Chondrocyte (in vitro differentiated cells): ENCODE measurements at places on chromosomes 4 and X. TPM values are rescaled to one million over a fixed set of nuclear protein-coding genes. Genes with fewer than 3 reads are reported as not detected.

DNA sequence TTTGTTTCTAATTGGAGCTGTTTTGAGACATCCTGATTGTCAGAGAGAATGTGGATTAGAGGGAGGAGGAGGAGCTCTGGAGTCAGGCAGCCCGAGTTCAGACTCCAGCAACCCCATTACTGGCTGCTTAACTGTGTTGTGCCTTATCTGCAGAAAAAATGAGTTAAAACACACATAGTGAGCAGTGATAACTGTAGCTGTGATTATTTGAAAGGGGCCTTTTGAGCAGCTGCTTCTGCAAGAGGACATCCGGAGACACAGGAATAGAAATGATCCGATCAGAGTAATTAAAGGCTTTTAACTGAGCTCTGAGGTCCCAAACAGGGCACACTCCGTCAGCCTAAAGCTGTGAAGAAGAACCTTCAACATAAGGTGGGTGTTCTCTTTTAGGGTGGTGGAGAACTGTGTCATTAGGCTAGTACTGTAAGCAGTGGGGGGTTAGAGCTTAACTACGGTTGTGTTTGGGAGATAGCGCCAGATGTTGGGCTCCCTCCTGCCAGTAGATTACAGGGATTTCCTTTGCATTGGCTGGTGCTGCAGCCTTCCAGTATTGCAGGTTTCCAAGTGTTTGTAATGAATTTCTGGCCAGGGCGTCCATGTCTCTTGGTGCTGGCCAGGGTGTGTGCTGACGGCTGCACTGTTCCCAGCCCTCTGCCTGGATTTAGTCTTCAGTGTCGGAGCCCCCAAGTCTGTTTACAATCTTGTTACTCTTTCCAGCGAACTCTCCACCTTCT lies 24.3 kb downstream of the ADD1 start:
- H3K4me1 ChIP-seq, result peaks cover 68% of the 10 kb centered on the region
- no peaks in the 10 kb centered on the region for H3K36me3 ChIP-seq
- H3K4me3 ChIP-seq, result no peak overlapping the region
- no peak for DNase-seq
- H3K27ac ChIP-seq, result peak overlapping the region; percentile 28
- no peaks in the 10 kb centered on the region for H3K27me3 ChIP-seq

DNA sequence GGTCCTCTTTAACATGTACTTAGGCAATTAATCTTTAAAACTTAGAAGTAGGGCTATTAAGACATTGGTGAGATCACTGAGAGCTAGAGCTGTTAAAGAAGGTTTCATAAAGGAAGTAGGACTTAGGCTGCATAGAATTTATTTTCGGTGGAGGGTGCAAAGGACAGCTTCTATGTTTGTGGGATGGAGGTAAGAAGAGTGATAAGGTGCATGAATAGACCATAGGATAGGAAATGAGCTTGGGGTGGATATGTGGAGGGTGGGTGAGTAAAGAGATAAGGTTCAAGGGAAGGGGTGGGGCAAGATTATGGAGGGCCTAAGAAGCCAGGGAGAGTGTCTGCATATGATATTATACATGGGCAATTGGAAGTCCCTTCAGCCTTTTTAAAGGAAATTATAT lies 15.9 kb downstream of the RTL9 start:
- H3K4me1 ChIP-seq, result peaks cover 21% of the 10 kb centered on the region
- no peaks in the 10 kb centered on the region for H3K27me3 ChIP-seq
- no peak overlapping the region for H3K4me3 ChIP-seq
- peaks cover 2% of the 10 kb centered on the region for H3K36me3 ChIP-seq
- H3K27ac ChIP-seq, result no peak overlapping the region

SH3BGRL gene
- total RNA-seq, result 104 to 162 TPM (median 152 TPM) in 3 replicates

GRCh38 chr4:3491681-3492405 lies 28.7 kb downstream of the DOK7 start:
- DNase-seq, result no peak
- H3K27ac ChIP-seq, result no peak overlapping the region
- no peak overlapping the region for H3K4me3 ChIP-seq
- peaks cover 13% of the 10 kb centered on the region for H3K27me3 ChIP-seq
- H3K4me1 ChIP-seq, result peaks cover 3% of the 10 kb centered on the region

DNA sequence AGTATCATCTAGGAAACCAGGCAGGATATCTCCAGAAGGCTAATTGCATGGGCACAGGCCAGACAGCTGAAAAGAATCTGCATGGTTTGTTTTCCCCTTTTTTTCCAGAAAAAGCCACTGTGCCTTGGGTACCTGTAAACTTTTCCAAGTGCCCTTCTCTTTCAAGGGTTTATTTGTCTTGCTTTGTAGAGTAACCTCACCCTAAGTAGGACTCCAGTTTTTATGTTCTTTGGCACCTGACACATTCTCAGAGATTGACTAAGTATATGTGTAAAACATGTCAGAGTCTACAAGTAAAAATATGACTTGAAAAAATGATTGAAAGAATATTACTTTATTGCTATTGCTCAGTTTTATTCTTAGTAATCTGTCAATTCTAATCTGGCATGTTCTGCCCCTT lies 70.7 kb upstream of the TEX13C start:
- no peak overlapping the region for H3K27ac ChIP-seq
- H3K4me3 ChIP-seq, result no peak overlapping the region
- H3K4me1 ChIP-seq, result no peaks in the 10 kb centered on the region
- H3K36me3 ChIP-seq, result no peaks in the 10 kb centered on the region

CPLX1 gene
- not detected in 3 replicates for total RNA-seq

DNA sequence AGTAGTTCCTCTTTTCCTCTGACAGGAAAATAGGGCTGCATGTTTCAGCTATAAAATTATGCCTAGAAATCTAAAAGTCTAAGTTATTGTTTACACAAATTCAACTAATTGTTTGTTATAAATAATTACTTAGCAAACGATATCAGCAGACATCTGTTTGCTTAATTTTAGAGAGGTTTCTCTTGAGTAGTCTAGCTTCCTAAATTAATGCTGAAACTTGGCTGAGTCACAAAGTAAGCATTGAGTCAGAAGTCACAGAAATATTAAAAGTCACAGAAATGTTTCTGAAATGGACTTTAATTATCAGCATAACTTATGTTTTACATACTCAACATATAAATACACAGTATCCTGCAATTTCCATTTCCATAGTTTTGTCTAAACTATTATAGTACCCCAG lies 1044.0 kb downstream of the CCSER1 start:
- H3K27ac ChIP-seq, result no peak overlapping the region
- no peak for DNase-seq
- H3K4me3 ChIP-seq, result no peak overlapping the region
- peaks cover 9% of the 10 kb centered on the region for H3K4me1 ChIP-seq
- no peaks in the 10 kb centered on the region for H3K36me3 ChIP-seq
- no peaks in the 10 kb centered on the region for H3K27me3 ChIP-seq

DNA sequence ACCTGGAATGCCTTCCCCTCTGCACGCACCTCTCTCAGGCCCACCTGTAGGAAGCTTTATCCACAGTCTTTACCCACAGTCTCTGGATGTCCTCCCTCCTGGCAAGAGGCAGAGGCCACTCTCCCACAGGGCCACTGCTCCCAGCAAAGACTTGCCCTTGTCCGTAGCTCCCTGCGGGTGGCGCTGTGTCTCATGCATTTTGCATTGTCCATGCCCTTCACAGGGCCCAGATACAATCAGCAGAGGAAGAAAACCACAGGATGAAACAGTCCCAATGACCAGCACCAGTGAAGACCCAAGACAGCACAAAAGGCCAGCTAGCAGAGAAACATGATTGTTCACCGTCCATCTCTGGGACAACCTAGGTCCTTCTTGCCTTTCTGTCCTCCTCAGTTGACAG lies 2.1 kb upstream of the NSG1 start:
- H3K4me1 ChIP-seq, result peaks cover 11% of the 10 kb centered on the region
- H3K27ac ChIP-seq, result no peak overlapping the region
- H3K36me3 ChIP-seq, result peaks cover 2% of the 10 kb centered on the region
- H3K4me3 ChIP-seq, result no peak overlapping the region

F9 gene
- not detected in 3 replicates for total RNA-seq

DNA sequence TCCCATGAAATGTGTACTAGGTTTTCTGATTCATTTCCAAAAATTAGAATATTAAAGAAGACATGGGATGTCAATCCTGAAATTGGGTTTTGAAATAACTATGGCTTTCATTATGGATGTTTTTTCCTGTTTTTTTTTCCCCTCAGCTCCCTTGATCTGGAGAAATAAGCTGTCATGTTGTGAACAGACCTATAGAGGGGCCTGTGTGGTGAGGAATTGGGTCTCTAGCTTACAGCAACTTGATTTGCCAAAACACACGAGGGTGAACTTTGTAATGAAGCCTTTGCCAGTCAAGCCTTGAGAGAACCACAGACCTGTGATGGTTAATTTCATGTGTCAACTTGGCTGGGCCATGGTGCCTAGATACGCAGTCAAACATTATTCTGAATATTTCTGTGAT lies 2413.6 kb downstream of the PCDH7 start:
- peaks cover 11% of the 10 kb centered on the region for H3K4me1 ChIP-seq
- H3K27ac ChIP-seq, result no peak overlapping the region
- no peaks in the 10 kb centered on the region for H3K36me3 ChIP-seq
- no peak overlapping the region for H3K4me3 ChIP-seq
- DNase-seq, result no peak
- no peaks in the 10 kb centered on the region for H3K27me3 ChIP-seq

- H3K36me3 ChIP-seq, result no peaks in the 10 kb centered on the region
- H3K27me3 ChIP-seq, result peaks cover 16% of the 10 kb centered on the region
- H3K4me1 ChIP-seq, result peaks cover 5% of the 10 kb centered on the region
Measured at GRCh38 chr4:41452484-41453225, 85.3 kb upstream of the LIMCH1 start.

DNA sequence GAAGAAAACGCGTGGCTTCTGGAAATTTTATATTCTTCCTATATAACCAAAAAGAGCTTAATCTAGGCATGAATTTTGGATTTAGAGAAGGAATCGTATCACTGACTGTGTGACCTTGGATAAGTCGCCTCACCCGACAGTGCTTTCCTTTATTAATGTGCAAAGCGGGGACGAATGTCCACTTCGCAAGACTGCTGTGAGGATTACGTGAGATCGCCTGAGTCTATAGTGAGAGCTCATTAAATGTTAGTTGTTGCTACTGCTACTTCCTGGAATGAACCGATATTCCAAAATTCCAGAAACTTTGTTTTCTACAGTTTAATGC lies 448 bp upstream of the TBC1D8B start:
- H3K4me1 ChIP-seq, result peaks cover 17% of the 10 kb centered on the region
- peak overlapping the region; percentile 91 for H3K4me3 ChIP-seq
- peaks cover 11% of the 10 kb centered on the region for H3K27me3 ChIP-seq

GRCh38 chr4:169660929-169661328 lies 40.6 kb downstream of the CLCN3 start:
- H3K4me1 ChIP-seq, result peaks cover 47% of the 10 kb centered on the region
- H3K36me3 ChIP-seq, result no peaks in the 10 kb centered on the region
- H3K27ac ChIP-seq, result peak overlapping the region; percentile 99
- DNase-seq, result no peak
- peak overlapping the region; percentile 53 for H3K4me3 ChIP-seq
- H3K27me3 ChIP-seq, result no peaks in the 10 kb centered on the region

DNA sequence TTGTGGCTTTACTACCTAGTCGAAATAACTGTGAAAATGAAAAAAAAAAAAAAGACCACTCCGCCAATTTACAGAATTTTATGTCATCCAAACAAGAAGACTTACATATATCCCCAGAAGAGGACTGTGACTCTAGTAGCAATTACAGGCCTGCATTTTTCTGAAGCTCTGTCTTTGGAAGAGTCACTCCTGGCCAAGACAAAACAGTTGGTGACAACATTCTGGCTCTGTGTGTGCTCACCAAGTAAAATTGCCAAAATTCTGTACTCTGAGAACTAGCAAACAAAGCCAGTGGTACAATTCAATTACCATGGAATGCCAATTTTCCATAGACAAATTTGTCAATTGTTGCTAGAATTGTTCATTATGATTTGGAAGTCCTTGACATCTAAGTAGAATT lies 311.1 kb downstream of the PDGFC start:
- no peak for DNase-seq
- no peaks in the 10 kb centered on the region for H3K27me3 ChIP-seq
- no peak overlapping the region for H3K27ac ChIP-seq
- H3K4me3 ChIP-seq, result no peak overlapping the region
- H3K36me3 ChIP-seq, result no peaks in the 10 kb centered on the region

- no peak overlapping the region for H3K4me3 ChIP-seq
- no peaks in the 10 kb centered on the region for H3K4me1 ChIP-seq
- H3K36me3 ChIP-seq, result peaks cover 1% of the 10 kb centered on the region
Measured at GRCh38 chr4:14249226-14249625, 621.7 kb upstream of the BOD1L1 start.

MAGEA1 gene
- not detected in 3 replicates for total RNA-seq

BRS3 gene
- not detected in 3 replicates for total RNA-seq

REELD1 gene
- not detected in 3 replicates for total RNA-seq

- H3K36me3 ChIP-seq, result no peaks in the 10 kb centered on the region
- H3K4me1 ChIP-seq, result no peaks in the 10 kb centered on the region
- DNase-seq, result peak; percentile 74
- peaks cover 13% of the 10 kb centered on the region for H3K27me3 ChIP-seq
Measured at GRCh38 chr4:1495416-1496115, 89.3 kb upstream of the NKX1-1 start.

- no peaks in the 10 kb centered on the region for H3K4me1 ChIP-seq
- H3K27me3 ChIP-seq, result no peaks in the 10 kb centered on the region
- H3K4me3 ChIP-seq, result no peak overlapping the region
- DNase-seq, result no peak
- peaks cover 53% of the 10 kb centered on the region for H3K36me3 ChIP-seq
Measured at GRCh38 chr4:2902126-2902525, 58.5 kb downstream of the ADD1 start.

DNA sequence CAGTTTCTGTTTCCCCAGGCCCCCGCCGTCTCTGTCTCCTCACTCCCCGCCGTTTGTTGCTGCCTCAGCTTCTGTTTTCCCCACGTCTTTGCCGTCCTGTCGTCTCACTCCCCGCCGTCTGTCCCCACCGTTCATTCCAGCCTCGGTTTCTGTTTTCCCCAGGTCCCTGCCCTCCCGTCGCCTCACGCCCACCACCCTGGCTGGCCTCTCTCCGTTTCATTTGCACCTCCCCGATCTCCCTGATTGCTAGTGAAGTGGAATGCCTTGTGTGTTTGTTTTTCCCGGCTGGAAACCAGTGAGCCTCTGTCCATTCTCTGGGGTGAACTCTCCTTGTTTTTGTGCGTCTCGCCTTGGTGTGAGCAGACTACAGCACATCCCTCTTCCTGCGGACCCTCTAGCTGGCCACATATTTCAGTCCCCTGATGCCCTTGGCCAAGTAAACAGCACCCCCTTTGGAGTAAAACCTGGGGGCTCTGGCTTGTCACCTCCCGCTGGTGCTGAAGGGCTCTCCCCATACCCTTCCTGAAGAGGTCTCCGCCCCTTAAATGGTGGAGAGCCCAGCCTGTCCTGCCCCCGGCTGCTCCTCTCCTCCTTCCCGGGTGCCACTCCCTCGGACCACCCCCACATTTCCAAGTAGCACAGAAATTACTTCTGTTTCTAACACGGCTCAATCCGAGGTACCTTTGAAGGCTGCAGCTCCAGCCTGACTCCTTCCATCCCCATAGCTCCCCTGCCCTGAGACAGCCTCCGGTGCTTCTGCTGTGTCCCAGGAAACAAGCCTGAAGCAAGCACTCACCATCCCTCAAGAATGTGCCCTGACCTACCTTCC lies 13.2 kb downstream of the TMEM175 start:
- peak; percentile 48 for DNase-seq
- H3K4me3 ChIP-seq, result no peak overlapping the region
- no peaks in the 10 kb centered on the region for H3K36me3 ChIP-seq
- H3K27ac ChIP-seq, result no peak overlapping the region
- H3K27me3 ChIP-seq, result no peaks in the 10 kb centered on the region

COL4A6 gene
- 4.1 to 12.5 TPM (median 4.5 TPM) in 3 replicates for total RNA-seq

HS3ST1 gene
- not detected in 3 replicates for total RNA-seq
